Stimulated activated CD4-positive, alpha-beta T cell treated with anti-CD3 and anti-CD28 coated beads, Interleukin-12 subunit alpha, Interleukin-12 subunit beta, amount 100 ng/mL, for 4 hours (primary cell): ENCODE measurements at places on chromosomes 5 and 9.

DNA sequence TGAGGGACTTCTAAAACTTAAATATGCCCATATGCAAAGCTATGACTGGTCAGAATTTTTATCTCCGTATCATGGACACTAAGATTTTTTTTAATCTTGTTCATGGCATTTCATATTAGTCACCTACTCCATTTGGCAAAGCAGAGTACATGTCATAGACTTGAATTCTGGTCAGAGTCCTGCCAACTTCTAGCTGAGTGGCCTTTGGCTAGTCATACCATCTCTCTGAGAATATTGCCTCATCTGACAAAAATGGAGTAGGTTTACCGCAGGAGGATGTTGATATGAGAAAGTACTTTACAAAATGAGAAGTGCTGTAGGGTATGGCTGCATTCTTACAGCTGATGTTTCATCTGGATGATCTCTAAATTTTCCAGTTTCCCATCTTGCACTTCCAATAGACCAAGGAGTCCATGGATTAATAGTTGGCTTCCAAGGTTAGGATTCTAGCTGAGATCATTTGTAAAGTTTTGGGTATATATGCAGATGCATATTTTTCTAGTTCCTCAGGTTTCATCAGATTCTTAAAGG lies 150.8 kb upstream of the NR3C1 start:
- DNase-seq, result no peak

- no peak for DNase-seq
Observed at GRCh38 chr9:5466766-5467165, 16.4 kb downstream of the CD274 start.

- DNase-seq, result no peak
Observed at GRCh38 chr9:128654481-128654880, 2.2 kb downstream of the DYNC2I2 start.

GRCh38 chr5:73435759-73436534 lies 12.6 kb downstream of the FOXD1 start:
- DNase-seq, result no peak

GRCh38 chr5:176912115-176912514 lies 13.0 kb upstream of the HK3 start:
- no peak for DNase-seq

DNA sequence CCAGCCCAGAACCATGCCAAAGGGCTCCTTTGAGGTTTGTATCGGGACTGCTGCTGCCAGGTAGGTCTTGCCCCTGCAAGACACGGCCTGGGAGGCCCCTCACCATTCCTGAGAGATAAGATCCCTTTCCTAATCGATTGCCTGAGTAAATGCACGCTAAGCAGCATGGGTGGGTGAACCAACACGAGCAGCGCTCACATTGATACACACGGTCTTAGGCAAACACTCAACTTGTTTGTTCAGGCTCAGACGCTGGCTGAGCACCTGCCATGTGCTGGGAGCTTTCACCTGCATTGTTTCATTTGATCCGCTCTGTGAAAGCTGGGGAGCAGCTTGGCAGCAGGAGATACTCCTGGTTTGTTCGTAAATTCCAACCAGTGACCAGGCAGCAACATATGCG lies 76.9 kb upstream of the NEURL1B start:
- DNase-seq, result no peak

DNA sequence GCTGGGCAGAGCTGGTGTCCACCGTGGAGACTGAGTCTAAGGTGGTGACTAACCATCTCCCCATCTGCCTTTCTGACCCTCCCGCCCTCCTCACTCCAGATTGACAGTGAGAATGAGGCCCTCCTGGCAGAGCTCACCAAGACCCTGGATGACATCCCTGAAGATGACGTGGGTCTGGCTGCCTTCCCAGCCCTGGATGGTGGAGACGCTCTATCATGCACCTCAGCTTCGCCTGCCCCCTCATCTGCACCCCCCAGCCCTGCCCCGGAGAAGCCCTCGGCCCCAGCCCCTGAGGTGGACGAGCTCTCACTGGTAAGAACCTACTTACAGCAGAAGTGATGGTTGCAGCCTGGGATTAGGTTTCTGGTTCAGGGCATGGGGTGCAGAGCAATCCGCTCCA lies 96.5 kb downstream of the PPARGC1B start:
- DNase-seq, result no peak

DNA sequence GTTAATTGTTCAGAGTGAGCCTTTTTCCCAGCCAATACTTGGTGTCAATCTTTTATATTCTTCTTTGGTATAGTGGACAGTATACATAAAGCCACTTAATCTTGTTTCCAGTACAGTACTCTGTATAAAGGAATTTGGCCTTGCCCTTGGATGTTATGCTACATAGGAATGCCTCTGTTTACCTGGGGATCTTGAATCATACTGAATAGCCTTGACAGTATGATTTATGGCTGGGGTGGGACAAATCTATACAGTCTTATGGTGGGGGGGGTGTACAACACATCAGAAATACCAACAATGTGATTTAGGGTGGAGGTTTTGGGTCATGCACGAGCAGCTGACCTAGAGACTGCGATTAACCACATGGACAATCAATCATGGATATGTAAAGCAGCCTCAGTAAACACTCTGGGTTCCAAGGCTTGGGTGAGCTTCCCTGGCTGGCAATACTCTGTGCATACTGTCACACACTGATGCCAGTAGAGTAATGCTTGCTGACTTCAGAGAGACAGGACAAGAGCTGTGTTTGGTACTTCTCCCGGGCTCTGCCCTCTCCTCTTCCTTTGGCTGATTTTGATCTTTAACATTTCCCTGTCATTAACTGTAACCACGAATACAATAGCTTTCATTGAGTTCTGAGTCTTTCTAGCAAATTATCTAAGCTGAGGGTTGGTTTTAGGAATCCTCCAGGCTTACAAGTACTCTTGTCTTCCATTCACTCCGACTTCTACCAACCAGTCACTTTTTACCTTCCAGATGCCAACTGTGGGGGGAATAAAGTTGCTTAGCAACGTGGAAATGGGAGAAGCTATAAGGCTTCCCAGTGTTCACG lies 84.6 kb downstream of the IARS1 start:
- DNase-seq, result no peak

DNA sequence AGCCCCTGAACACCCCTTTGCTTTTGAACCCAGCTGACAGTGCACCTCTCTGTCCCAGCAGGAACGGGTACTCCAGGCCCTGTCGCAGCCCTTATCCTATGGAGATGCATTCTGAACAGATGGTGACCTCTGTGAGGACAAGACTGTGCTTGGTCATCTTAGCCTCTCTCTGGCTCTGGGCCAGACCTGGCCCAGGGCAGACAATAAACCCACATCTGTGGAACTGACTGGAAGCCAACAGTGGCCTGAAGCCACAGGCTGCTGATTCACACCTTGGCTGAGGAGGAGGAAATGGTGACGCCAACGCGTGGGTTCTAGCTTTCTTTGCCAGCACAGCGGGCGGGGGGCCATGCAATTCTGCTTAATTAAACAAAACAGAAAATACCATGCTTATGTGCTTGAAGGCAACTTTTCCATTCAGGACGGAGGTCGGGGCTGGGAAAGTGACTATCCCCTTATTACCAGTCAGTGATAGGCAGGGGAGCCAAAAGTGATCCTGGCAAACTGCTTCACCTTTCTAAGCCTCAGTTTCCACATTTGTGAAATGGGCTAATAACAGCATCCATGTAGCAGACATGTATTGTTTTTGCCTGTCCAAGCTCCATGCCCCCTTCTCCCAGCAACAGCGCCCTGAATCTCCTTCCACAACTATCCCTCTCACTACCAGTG lies 10.8 kb downstream of the SH3PXD2B start:
- peak; percentile 34 for DNase-seq

GRCh38 chr9:137176302-137177182 lies 4.7 kb upstream of the TMEM210 start:
- DNase-seq, result no peak

GRCh38 chr5:172004824-172005237 lies 1.6 kb downstream of the FBXW11 start:
- no peak for DNase-seq

DNA sequence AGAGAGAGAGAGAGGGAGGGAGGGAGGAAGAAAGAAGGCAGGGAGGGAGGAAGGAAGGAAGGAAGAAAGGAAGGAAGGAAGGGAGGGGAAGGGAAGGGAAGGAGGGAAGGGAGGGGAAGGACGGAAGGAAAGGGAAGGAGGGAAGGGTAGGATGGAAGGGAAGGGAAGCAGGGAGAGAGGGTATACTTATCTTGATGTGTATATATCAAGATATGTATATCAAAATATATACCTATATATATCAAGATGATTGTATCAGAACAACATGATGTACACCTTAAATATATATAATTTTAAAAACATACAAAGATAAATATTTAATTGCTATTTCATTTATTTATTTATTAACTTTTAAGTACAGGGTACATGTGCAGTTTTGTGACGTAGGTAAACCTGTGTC lies 96.8 kb upstream of the ADAMTS16 start:
- DNase-seq, result no peak

- no peak for DNase-seq
Observed at GRCh38 chr9:105708405-105708804, 14.1 kb downstream of the TMEM38B start.

DNA sequence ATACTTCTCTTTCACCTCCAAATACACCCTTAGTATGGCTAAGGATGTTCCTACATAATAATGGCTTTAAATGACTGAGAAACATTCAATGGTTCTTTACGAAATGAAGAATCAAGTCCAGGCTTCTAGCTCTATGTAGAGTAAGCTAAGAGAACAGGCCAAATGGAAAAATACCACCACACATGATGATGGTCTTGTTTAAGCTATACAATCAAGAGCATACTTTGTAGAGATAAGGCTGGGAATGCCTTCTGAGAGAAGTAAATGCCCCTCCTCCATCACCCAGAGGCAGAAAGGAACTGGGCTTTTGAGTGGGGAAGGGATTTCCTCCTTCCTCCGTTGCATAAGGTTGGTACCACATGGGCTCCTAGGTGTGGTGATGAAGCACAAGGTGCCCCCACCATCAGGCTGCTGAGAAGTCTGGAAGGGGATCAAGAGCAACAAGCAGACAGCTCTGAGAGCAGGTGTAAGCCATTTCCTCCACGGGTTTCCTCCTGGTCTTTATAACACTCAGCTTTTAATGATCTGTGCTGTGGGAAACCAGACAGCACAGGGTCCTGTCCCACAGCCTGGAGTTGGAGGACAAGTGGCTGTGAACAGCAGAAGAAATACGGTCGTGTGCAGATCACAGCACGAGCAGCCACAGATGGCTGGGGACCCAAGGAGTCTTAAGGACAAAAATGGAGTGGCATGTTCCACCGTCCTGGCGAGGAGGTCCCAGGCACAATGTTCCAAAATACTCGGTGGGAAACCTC lies 396.9 kb downstream of the CTNND2 start:
- no peak for DNase-seq

- DNase-seq, result no peak
Observed at GRCh38 chr5:74367241-74367733, 273.2 kb downstream of the ENC1 start.

- DNase-seq, result no peak
Observed at GRCh38 chr5:179313849-179314521, 31.3 kb downstream of the ADAMTS2 start.

DNA sequence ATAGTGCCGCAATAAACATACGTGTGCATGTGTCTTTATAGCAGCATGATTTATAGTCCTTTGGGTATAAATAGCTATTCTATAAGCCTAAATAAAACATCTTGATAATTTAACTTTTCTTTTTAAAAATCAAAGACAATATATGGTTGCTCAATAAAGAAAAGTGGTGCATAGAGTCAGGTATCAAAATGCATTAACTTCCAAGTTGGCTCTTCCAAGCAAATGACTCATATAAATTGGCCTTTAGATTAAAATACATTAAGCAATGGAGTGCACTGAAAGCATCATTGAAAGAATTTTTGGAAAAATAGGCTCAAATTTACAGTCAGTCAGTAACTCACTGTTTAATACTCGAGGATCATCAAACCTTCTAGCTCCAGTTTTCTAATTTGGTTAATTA lies 106.6 kb downstream of the PLCXD3 start:
- DNase-seq, result no peak

DNA sequence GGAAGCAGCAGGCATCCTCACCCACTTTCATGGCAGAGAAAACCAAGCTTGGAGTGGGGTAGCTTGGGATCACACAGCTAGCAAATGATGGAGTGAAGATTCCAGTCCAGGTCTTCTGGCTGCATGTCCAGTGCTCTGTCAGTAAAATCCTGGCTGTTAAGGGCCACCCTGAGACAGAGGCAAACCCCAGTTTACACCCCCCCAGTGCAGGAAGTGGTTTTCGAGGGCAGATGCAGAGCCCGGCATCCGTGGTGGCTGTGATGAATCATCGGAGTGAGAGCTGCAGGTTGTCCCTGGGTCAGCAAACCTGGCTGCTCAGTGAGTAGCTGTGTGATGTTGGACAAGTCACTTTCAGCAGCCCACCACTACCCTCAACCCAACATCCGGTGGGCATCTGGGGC lies 115.4 kb downstream of the RGS3 start:
- DNase-seq, result peak; percentile 65

GRCh38 chr9:124615100-124615742 lies 108.0 kb upstream of the NR5A1 start:
- no peak for DNase-seq

DNA sequence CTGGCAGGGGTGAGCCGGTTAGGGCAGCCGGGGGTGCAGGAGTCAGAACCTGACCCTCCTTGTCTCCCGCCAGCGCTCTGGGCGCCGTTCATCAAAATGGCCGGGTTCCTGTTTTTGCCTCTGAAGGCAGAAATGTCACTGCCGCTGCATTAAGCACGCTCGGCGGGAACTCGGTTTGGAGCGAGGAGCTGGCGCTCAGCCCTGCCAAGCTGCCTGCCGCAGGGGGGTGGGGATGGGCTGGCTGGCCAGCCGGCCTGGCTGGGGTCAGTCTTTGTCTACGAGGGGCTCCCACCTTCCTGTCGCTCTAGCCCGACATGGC lies 63.7 kb downstream of the CXXC5 start:
- DNase-seq, result no peak

DNA sequence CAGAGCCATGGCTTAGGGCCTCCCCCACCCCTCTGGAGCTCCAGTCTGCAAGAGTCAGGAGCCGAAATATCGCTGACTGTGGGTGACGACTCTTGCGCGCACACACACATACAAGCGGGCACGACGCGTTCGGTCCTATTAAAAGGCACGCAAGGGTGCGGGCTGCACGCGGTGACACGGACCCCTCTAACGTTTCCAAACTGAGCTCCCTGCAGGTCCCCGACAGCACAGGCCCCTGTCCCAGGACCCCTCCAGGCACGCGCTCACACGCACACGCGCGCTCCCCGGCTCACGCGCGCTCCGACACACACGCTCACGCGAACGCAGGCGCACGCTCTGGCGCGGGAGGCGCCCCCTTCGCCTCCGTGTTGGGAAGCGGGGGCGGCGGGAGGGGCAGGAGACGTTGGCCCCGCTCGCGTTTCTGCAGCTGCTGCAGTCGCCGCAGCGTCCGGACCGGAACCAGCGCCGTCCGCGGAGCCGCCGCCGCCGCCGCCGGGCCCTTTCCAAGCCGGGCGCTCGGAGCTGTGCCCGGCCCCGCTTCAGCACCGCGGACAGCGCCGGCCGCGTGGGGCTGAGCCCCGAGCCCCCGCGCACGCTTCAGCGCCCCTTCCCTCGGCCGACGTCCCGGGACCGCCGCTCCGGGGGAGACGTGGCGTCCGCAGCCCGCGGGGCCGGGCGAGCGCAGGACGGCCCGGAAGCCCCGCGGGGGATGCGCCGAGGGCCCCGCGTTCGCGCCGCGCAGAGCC lies at the start of gene GRIN1:
Gene GRIN1 (plus strand): TSS at position 433 of the 746 bp plus-strand sequence. CDS start 333 bp downstream, outside the sequence.
- peak; percentile 41 for DNase-seq
